ENCODE measurements at places on chromosomes 16 and 17.

- no peak for DNase-seq
Measured at GRCh38 chr17:48236681-48237134, 129.1 kb downstream of the SNX11 start.

GRCh38 chr16:11350921-11351335 lies 5.7 kb downstream of the RMI2 start:
- DNase-seq, result no peak

GRCh38 chr16:30456302-30456701 lies 10.6 kb upstream of the SEPHS2 start:
- DNase-seq, result no peak

DNA sequence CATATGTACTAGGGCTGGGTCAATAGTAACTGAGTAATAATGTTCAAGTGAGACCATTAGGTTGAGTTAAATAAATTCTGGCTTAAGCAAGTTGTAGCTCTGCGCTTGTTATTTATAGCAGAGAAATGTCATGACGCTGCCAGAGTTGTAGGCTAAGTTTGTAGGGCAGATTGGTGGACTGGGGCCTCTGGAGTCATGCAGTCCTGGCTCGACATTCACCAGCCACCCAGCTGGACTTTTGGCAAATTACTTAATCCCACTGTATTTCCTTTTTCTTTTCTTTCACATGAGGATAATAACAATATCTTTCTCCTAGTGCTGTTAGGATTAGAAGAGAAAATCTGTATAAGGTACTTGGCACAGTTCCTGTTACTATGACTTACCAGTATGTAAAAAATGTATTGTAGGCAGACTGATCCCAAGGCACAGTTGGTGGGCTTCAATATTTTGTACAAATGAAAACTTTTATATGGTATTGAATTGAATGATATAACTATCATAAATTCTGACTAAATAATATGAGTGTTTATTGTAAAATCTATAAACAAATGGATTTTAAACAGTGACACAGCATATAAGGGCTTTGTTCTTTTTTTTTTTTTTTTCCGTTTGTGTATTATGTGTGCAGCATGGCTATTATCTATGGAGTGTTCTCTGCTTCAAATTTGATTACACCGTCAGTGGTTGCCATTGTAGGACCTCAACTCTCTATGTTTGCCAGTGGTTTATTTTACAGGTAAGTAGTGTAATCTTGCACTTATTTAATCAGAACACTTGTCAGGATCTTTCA lies 2.6 kb downstream of the MFSD11 start:
- DNase-seq, result no peak

- no peak for DNase-seq
Measured at GRCh38 chr16:73002866-73003265, 45.1 kb downstream of the ZFHX3 start.

GRCh38 chr16:85112364-85112763 lies at the start of gene CIBAR2:
TSS of gene CIBAR2 (minus strand) at chr16:85112472. CDS start at chr16:85112352, 120 bp downstream.
- DNase-seq, result no peak

DNA sequence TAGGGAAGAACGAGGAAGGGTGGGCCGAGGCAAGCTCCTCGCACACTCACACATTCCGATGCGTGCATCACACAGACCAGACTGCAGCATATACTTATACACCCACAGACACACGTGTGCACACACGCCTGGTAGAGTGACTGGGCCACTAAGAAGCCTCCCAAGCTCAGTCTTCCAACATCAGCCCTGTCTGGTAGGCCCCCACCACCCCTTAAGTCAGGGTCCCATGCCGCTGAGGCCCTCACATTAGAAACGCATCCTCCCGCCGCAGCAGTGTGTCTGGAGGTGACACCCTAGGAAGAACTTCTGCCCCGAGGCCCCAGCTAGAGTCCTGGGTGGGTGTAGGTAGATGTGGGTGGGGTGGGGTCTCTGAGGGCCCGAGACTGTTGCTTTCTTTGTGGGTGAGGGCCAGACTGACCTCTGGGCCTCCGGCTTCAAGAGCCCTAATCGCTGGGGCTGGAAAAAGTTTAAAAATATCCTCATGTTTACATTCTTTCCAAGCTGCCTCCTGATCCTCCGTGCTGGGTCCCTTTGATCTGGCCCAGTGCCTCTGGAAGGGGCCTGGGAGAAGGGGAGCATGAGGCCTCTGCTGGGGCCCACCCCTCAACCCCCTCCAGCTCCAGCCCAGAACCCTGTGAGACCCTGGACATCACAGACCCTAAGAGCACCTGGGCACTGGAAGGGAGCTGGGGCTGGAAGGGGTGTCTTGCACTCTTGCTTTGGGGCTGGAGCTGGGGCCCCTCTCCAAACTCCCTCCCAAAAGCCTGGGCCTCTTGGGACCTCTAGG lies 13.6 kb downstream of the CDH16 start:
- no peak for DNase-seq
